GOT3 (cell line): ENCODE measurements at places on chromosomes 2 and 18.

- DNase-seq = no peak
Measured at GRCh38 chr2:221610255-221610654, 38.2 kb upstream of the EPHA4 start.

- DNase-seq = no peak
Measured at GRCh38 chr2:163553601-163554000, 182.2 kb downstream of the FIGN start.

DNA sequence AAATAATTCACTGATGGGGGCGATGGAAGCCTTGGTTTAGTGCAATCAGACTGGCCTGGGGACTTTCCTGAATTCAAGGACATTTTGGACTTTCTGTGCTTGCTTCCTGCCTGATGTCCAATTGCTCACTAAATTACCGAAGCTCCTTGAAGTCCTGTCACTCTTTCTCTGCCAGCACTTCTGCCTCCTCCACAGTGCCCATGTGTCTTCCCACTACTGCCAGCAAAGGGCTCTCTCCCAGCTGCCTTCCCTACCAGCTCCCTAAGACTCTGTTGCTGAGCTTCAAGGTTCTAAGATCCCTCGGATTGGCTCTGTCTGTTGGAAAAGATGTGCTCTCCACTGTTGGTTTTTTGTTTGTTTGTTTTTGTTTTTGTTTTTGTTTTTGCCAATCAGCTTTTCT lies 158.1 kb downstream of the MTCL1 start:
- DNase-seq = no peak

GRCh38 chr2:27963472-27963871 lies 72.9 kb downstream of the BABAM2 start:
- DNase-seq = no peak

DNA sequence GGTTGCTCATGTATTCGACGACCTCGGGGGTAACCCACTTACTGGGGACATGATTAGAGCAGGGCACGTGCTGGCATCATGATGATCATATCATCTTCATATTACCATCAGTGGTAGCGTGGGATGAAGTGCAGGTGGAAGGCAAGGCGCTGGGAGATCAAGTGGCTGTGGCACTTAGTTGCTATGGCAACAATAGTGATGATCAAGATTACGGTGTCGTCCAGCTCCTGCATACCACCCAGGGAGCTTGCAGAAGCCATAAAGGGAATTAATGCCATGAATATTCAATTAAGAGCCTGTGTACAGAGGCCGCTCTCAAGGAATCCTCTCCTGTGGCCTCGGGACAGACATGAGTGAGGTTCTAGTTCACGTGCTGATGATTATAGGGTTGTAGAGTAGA lies 237.2 kb upstream of the COPS8 start:
- DNase-seq = no peak

- DNase-seq = no peak
Measured at GRCh38 chr18:13019301-13019700, 28.1 kb downstream of the CEP192 start.

DNA sequence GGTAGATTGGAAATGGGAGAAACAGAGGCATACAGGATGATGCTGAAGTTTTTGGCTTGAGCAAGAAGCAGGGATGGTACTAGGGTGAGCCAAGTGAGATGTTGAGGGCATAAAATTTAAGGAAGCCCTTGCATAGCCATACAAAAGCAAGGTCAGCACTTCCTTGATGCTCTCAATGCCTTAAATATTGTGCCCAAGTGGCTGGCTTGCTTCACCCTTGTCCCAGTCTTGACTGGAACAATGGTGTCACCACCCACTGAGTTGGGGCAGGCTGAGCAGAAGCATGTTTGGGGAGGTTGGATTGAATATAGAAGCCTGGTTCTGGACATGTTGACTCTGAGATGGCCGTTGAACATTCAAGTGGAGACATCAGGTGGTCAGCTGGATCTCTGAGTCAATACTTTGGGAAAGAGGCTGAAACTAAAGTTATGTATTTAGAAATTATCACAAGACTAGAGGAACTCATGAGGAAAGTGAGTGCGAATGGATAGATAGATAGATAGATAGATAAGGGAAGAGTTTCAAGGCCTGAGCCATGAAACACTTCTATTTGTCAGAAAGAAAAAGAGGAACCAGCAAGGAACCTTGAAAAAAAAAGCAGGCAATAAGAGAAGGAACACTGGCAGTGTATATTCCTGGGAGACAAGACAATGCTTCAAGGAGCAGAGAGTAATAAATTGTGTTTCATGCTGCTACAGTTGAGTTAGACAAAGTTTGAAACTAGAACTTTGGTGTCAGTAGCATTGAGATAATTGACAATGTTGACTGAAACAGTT lies 43.0 kb upstream of the HNMT start:
- no peak for DNase-seq

GRCh38 chr2:133819906-133820305 lies 251.6 kb upstream of the NCKAP5 start:
- no peak for DNase-seq

GRCh38 chr18:23151414-23152099 lies 16.3 kb downstream of the CABLES1 start:
- no peak for DNase-seq

GRCh38 chr2:73128841-73129535 lies 16.2 kb upstream of the RAB11FIP5 start:
- DNase-seq = no peak

- DNase-seq = no peak
Measured at GRCh38 chr2:59461127-59461526, 1092.3 kb downstream of the BCL11A start.

DNA sequence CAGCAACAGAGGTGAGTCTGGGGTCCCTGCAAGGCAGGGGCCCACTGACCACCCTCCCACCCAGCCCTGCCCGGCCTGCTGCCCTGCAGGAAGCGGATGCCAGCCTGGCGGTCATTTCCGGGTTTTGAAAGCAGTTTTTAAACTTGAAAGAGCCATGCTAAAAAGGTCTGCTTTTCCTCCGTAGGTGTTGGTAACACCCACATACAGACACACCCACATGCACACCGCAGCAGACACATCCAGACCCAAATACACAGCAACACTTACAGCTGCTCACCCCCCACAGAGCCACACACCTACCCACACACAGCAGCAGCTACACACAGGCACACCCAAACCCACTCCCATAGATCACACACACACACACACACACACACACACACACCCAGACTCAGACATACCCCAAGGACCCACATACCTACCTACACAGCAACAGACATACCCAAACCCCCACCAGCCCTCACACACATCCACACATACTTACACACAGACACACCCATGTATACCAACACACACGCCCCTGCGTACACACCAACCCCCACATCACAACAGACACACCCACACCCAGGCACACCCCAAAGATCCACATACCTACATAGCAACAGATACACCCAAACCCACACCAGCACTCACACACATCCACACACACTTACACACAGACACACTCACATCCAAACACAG lies 7.6 kb downstream of the ZFP36L2 start:
- no peak for DNase-seq

- no peak for DNase-seq
Measured at GRCh38 chr18:30381826-30382225, 660.7 kb downstream of the DSC3 start.

- DNase-seq = no peak
Measured at GRCh38 chr2:189555232-189555631, 25.4 kb downstream of the SLC40A1 start.

DNA sequence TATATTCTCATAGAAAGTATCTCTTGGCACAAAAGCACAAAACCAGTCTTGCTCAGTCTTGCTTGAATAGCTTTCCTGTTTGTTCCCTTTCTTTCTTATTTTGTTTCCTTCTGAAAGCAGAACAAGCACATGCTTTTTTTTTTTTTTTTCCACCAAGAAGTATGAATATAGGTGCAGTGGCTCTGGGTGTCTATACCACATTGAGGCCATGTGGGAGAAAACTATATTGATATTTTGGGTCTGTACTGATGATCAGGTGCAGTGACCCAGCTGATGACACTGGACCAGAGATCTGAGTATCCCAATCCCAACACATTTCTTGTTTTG lies 28.7 kb downstream of the GEMIN6 start:
- no peak for DNase-seq

DNA sequence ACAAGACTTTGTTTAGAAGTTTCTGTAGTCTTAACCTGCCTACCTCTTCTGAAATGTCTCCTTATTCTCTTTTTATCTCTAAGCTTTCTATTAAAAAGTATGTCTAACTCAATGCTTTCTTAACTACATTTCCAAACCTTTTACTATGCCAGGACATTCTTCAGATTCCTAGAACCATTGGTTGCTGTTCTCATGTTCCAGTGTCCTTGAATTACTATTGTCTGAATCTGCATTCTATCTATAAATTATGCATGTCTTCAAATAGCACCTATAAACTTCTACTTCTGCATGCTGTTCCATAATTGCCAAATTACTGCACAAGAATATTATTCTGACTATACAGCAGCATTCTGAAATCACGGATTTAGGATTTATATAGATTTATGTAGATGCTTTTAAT lies 166.0 kb upstream of the VWC2L start:
- no peak for DNase-seq

DNA sequence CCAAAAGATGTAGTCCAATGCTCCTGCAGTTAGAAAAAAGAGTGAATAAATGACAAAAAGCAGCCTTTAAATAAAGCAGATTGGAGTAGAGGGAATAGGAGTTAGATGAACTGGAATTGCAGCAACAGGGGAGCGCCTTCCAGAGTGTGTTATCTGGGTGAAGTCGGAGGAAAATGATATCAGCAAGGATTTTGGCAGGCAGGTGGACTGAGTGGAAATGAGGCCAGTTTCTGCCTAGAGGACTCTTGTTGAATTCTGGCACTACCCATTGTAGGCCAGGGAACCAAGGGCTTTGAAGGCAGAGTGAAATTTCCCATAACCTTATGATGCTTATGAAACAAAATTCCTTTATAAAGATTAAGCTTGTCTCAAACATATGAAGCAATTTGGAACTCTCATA lies 59.8 kb downstream of the AKAIN1 start:
- no peak for DNase-seq

DNA sequence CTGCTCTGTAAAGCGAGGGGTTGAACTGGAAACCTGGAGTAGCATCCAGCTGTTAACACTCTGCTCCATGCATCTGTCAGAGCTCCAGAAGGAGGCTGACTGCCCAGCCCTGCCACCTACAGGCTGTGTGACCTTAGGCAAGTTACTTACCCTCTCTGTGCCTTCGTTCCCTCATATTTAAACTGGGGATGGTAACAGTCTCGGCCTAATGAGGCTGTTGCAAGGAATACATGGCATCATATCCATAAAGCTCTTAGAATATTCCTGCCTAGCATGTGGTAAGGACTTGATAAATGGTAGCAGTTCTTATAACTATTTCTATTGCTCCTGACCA lies 80.6 kb downstream of the LRRFIP1 start:
- DNase-seq = no peak

DNA sequence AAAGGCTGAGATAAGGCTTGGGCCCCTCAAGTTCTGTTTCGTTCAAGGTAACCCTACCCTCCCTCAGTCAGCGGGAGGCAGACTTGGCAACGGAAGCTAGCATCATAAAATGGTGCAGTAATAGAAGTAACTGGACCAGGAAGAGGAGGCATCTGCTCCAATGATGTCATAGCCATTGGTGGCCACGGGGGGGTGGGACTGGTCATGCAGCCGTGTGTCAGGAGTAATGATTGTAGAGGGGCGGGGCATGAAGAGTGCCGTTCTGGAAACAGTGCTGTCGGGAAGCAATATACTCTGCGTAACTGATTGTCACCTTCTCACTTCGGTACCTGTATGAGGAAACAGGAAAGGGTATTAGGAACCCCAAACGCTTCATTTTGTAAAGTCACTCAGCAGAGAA lies 6.9 kb upstream of the POLR2D start:
- DNase-seq = no peak

DNA sequence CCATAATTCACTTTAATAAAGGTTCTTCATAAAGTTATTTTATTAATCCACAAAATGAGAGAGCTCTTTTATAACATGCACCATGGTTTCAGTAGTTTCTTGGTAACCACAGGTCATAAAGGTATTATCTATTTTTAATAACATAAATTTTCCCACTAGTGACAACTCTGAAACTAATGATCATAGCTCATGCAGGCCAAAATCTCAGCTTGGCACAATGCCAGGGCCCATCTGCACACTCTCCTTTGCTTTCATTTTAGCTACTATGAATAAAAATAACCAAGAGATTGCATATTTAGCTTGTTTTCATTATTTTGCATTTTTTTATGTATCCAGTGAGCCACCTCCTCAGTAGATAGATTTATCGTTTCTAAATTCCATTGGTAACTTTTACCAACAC lies 691.8 kb upstream of the CHAC2 start:
- no peak for DNase-seq

DNA sequence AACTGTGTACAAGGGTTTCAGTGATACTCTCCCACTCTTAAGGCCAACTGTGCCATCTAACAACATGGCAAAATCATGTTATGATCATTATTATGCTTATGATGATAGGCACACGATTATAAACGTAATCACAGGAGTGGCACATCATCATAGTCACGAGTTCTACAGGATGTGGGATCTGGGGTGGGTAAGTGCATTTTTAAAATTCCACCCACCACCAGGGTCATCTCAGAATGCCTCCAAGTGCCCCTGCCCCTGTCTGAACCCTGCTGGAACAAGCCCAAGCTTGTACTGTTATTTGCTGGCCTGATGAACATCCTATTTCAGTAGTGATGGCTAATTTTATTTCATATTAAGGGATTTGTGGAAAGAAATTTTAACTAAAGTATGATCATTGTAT lies 117.8 kb downstream of the PTPRM start:
- DNase-seq = no peak

- no peak for DNase-seq
Measured at GRCh38 chr18:75173125-75173432, 35.9 kb downstream of the PTGR3 start.

DNA sequence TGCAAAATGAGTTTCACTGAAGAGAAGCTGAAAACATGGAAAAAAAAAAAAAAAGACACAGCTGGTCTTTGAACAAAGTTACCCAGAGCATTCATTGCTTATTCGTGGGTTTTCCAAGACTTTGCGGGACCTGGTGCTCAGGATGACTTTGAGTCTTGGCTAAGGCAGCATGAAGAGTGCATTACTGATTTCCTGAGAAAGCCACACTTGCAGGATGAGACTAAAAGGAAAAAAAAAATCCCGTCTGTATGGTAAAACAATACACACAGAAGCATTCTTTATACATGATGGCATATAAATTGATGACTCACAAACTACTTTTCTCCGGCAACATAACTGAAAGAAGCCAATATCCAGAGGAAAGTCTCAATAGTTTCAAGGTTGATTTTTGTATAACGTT lies 195.4 kb downstream of the SPP2 start:
- no peak for DNase-seq

DNA sequence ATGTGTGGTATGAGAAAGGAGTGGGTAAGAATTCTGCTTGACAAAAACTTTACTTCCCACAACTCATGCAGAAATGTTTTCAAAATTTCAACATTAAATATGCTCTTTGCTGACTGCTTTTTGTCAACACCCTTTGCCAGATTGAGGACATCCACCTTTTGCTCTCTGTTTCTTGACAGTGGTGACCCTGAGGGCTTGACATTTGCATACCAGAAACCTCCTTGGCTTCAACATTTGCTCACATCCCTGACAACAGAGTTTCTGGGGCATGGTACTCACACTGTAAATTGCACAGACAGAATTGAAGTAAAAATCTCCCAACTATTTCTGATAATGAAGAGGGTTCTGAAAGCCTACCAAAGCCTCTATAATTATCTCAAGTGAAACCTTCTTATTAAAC lies 95.7 kb downstream of the RND3 start:
- DNase-seq = no peak
